ENCODE measurements at places on chromosomes 1 and 21.
A peak's percentile ranks its signal among the peaks of the same experiment; 100 is the strongest.

- DNase-seq: peak; percentile 35
Observed at GRCh38 chr21:25963181-25963580, 207.4 kb downstream of the APP start.

DNA sequence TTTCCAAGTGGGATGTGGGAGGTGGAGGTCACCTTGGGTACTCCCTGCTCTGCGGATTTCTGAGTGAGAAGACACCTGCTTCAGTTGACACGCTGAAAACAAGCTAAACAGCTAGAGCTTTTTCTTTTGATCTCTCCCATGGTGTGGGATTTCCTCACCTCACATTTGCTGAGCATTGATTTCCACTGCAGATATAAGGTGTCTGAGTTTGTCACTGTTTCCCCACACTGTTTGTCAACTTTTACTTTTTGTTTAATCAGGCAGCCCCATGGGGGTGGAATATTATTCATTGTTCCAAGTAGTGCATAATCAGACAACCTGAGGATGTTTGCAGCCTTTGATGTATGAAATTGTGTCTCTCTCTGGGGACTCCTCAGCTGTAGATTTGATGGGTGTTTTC, 49.5 kb downstream of the FASLG start:
- no peak for DNase-seq

DNA sequence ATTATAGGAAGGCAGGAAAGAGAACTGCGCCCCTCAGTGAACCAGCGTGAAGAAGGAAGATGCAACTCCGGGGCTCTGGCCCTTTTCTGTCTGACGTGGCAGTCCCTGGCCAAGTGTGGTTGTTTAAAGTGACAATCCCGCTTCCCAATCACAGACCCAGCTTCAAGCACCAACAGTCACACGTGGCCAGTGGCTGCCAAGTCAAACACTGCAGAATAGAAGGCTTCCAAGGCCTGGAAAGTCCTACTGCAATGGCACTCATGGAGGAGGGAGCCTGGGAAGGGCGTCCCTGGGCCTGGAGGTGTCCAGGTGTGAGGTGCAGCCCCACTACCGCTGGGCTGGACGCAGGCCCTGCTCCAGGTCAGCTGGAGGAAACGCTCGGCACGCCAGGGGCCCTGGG, 143.8 kb downstream of the CASZ1 start:
- no peak for DNase-seq

DNA sequence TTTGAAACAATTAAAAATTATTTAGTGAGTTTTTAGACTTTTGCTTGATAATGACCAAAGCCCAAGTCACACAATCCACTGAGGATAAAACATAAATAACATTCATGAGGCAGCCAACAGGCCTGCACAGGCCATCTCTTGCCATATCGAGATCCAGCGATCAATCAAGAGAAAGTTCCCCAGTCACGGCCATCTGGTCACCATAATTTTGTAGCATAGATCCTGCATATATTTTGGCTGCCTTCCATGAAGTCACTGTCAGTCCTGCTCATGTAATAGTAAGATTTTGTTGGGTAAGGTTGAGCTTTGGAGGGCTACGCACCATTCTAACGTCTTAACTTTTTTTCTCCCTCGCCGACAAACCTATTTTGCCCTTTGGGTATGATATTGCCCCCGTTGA, 17.5 kb downstream of the KPNA6 start:
- no peak for DNase-seq

GRCh38 chr1:203537806-203538464, 44.0 kb downstream of the OPTC start:
- DNase-seq: peak; percentile 63

DNA sequence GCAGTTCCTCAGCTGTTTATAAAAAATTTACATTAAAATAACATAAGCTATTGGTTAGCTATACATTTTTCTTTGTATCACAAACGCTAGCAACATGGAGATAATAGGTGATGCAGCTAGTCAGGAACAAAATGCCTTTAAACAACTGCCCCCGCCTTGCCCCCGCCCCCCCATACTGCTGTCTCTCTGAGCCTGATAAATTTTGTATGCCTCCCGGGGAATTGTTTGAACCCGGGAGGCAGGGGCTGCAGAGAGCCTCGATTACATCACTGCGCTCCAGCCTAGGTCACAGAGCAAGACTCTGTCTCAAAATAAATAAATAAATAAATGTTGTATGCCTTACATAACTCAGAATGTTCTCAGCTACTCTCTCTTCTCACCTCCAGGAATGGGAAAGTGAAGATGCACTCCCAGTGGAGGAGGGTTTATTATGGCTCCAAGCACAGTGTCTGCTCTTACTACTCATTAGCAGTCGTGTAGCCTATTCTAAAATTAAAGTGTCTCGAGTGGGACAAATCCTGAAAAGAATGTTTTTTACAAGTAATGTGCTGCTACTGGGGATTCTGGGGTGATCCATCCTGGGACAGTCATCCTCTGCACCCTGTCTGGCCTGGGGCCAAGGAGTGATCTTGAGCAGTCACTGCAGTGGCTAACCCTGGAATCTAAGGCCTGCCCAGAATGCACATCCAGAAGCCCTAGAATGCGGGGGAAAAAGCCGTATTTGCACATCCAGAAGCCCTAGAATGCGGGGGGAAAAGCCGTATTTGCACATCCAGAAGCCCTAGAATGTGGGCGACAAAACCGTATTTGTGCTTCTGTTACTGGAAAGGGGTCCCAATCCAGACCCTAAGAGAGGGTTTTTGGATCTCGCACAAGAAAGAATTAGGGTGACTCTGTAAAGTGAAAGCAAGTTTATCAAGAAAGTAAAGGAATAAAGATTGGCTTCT, 39.4 kb upstream of the ZNF496 start:
- DNase-seq: peak; percentile 40

DNA sequence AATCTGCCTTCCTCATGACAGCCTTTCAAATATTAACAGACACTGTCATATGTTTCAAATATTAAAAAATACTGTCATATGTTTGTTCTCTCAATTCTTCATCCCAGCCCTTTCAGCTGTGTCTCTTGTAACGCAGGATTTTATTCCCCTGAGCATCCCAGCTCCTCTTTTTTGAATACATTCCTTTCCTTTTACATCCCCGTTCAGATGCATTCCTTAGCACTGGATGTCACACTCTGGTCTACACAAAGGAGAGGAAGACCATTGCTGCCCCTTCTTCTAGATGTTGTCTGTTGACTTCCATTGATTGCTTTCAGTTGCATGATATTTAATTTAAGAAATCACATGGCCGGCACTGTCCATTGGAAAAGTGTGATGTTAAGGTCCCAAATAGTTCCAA, 117.4 kb upstream of the PAXBP1 start:
- peak; percentile 84 for DNase-seq

- no peak for DNase-seq
Observed at GRCh38 chr21:40300300-40300699, 433.1 kb downstream of the PCP4 start.

GRCh38 chr1:145916745-145917144, 1.8 kb downstream of the PEX11B start:
- no peak for DNase-seq

- DNase-seq: peak; percentile 94
Observed at GRCh38 chr1:54488065-54488750, 59.8 kb upstream of the ACOT11 start.

GRCh38 chr1:42013881-42014470, 95.3 kb upstream of the HIVEP3 start:
- DNase-seq: no peak

DNA sequence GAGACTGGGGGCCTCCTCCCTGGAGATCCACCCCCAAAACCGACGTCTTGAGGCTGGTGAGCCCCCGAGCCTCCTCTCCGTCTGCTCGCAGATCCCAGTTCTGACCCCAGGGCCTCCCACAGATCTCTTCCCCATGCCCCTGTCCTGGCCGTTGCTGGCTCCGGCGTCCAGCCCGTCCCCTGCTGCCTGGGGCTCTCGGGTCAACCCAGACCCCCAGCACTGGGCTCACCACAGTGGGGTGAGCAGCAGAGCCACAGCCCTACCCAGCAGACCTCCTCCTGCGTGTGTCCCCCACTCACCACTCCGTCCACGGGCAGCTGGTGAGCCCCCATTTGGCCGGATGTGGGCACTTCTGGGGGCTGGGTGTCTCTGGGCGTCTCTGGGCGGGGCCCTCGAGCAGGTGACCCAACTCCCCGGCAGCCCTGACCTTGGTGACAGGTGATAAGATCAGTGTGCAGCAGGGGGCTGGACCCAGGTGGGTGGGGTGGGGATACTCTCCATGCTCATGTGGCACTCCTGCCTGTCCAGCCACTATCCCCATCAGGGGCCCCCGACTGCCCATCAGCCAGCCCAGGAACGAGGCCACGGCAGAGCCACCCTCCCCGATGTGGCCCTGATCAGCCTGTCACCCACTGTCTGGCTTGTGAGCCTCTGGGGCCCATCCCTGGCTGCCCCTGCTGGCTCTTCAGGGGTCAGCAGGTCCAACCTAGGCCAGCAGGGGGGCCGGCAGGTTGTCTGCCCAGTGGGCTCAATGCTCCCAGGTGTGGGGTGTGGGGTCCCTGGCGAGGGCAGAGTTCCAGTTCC, 709 bp downstream of the TNFRSF14 start:
- no peak for DNase-seq

DNA sequence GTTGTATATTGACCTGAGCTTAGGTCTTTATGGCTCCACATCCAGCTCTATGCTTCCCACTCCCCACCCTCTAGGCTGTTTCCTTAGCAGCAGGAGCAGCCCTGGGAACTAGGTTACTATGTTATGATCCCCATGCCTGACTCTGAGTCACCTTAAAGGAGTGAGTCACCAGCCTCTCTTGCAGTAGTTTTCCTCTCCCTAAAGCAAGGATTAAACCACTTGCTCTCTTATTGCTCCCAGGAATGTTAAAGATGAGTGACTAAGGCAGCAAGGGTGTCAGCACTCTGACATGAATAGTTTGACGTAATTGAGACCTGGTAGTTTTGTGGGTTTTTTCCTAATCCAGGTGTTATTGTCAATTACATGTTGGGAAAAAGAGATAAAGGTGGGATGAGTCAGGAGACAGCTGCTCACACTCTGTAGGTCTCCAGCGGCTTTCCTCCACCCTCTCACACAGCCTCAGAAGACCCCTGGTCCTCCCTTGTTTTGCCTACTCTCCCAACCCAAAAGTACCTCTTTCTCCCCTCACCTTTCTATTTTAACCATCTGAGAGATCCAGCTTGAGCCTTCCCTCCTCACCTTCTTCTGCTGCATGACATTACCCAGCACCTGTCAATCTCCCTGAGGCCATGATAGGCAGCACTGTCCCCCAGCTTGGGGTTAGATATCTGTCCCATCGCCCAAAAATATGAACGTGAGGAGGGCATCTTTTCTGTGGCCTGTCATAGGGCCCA, 369.1 kb upstream of the VAMP3 start:
- DNase-seq: peak; percentile 99

- DNase-seq: no peak
Observed at GRCh38 chr1:64967381-64967780, 1.0 kb upstream of the JAK1 start.

DNA sequence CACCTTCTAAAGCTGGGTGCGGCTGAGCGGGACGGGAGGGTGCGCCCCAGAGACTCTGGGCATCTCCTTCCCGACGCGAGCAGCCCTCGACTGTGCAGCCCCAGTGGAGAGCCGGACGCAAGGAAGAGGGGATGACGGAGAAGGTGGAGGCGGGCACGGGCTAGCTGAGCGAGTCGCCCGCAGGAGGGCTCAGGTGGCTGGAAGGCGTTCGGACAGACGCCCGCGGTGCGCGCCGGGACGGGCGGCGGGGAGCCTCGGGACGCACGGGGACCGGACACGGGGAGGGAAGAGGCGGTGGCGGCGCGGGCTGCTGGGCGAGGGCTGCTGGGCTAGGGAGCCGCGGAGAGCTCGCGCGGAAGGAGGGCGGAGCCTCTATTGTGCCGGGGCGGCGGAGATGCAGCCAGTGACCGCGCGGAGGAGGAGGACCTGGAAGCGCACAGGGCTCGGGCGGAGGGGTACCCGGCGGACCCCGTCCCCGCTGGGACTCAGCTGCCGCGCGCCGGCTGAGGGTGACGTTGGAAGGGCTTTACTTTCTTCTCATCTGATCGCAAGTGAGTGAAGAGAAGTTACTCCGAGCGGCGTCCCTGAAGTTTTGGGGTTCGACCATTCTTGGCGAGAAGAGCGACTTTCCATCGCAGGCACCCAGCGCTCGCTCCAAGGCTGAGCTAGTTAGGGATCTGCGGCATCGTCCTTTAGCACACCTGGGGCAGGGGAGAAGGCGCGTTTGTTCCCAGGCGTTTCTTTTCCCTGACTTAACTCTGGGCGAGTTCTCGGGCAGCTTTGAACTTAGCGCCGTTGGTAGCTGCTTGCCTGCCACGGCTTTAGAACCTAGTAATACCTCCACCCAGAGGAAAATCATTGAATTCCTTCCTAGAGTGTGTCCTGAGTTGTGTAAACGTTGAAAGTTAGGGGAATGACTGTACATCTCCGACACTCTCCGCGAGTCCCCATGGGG, at the start of gene OLFML2B:
Gene OLFML2B, minus strand, starts transcription at position 323 of the 955 bp plus-strand sequence. CDS start 439 bp downstream, outside the sequence.
- DNase-seq: peak; percentile 88

GRCh38 chr1:20867062-20867461, 80.0 kb upstream of the HP1BP3 start:
- no peak for DNase-seq

GRCh38 chr21:17688912-17689874, 76.5 kb upstream of the BTG3 start:
- no peak for DNase-seq

- DNase-seq: no peak
Observed at GRCh38 chr1:39727932-39728317, 10.8 kb upstream of the PPIE start.

DNA sequence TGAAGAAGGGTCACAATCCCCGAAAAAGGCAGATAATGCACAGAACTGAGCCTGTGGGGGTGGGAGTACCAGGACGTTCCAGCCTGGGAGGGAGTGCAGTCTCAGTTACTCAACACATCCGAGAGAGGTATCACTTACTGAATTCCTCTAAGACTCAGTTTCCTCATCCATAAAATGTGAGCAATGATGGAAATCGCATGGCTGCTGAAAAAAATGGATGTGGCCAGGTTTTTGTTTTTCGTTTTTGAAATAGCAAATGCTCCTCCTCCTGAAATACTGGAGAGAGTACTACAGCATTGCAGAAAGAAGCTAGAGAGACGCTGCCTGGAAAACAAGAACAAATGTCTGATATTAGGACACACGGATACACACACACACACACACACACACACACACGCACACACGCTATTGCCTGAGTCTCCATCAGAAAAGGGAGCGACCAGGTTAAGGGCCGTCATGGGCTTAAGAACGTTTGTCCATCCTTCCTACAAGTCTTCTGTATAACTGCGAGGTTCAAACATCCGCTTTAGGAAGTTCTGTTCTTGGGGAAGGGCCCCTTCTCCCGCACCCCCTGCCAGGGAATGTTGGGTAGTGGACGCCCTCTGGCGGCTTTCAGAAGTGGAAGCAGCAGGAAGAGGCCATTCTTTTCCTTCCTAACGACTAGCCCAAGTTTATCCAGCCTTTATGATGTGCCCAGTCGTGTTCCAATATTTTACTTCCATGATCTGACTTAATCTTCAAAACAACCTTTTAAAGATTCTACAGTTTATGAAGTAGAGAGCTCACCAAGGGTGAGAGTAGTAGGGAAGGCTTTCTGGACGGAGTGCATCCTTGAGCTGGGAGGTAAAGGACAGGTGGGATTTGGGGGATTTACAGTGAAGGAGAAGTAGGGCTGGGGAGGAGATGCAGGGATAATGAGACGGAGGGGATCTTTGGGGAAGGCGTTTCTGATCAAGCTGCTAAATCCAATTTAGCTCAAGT, 699 bp upstream of the NES start:
- peak; percentile 83 for DNase-seq

- DNase-seq: no peak
Observed at GRCh38 chr1:8767006-8767405, 50.4 kb downstream of the RERE start.

- DNase-seq: peak; percentile 80
Observed at GRCh38 chr1:224435318-224435763, 744 bp upstream of the WDR26 start.

- peak; percentile 98 for DNase-seq
Observed at GRCh38 chr1:115595279-115596079, 46.3 kb upstream of the VANGL1 start.

- DNase-seq: no peak
Observed at GRCh38 chr1:7609311-7609994, 161.6 kb upstream of the VAMP3 start.

All from fibroblast of skin of right biceps (primary cell).